ENCODE measurements at places on chromosomes 6 and 20.

DNA sequence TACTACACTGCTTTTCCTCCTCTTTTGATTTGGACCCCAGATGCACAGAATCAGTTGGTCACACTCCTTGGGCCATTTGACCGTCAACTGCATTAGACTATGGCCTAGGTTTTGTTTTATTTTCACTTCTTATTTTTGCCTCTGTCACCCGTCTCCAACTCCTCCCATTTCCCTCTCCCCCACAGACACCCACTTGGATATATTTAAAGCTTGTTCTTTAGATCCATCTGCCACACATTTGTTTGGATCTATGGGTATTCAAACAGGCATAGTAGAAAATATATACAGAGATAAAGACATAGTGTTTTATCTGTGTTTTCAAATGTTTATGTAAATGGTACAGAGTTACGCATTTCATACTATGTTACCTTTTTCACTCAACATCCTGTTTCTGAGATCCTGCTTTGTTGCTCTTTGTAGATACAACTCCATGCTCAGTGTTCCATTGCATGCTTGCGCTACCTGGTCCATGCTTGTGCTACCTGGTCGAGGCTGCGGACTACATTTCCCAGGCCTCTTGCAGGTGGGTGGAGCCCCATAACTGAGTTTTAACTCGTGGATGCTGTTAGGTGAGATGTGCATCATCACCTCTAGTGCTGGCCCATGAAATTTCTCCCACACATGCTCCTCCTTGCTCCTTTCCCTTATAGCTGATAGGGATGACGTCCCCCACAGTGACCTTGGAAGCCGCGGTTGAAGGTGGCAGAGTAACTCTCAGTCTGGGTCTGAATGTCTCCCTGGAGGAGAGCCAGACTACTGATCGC, 11.5 kb upstream of the PREX1 start:
- no peak for DNase-seq

- DNase-seq, result no peak
These were observed 265.2 kb downstream of the TAF4 start for GRCh38 chr20:61800359-61801064.

DNA sequence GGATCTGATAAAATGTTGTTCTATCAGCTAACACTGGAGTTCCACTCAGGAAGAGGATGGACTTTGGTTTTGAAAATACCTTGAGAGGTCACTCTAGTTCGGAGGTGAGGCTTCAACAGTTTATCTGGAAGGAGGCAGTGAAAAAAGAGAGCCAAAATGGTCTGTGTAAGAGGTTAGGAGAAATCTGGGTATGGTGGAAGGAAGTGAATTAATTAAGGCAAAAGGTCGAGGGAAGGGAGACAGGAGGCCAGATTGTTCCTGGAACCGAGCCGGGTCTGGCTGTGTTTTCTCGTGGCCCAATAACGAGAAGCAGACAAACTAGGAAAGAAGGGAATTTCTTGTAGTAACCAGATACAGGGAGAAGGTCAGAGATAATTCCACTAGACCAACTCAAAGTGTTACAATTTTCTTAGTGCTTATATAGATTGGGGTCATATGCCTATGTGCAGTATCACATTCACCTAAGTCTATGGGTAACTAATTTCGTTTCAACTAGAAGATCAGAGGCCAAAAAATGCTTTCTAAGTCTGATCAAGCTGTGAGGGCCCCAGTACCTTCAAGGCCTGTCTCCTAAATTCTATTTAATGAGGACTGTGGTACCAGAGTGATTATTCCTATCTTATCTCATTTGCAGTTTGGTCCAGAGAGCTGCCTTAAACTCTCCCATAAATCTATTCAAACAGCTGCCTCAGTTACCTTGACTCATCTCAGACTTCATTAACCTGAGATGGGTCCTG, 96.0 kb upstream of the SNX9 start:
- DNase-seq, result no peak

DNA sequence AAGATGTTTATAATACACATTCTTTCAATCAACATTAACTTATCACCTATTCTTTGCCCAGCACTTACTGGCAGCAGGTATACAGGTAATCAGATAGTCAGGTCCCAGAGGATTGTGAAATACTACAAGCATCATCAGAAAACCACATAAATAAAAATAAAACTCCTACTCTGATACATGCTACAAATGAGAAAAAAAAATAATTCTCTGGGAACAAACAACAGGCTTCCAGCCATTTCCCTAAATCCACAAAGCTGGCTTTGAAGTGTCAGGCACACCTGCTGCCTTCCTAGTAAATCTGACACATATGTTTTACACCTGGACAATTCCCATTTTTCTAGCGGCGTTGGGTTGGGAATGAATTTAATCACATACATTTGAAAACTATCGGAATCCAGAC, 384.5 kb upstream of the CDH4 start:
- DNase-seq, result no peak

DNA sequence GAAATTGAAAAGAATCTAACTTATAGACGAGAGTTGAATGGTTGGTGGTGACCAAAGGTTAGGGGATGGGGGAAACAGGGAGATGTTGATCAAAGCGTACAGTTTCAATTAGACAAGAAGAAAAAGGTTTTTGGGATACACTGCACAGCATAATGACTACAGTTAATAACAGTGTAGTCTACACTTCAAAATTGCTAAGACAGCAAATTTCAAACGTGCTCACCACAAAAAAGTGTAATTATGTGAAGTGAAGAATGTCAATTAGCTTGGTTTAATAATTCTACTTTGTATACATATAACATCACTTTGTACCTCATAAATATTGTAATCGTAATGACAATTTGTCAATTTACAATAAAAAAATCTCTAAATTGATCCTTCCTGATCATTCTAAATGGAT, 267.5 kb downstream of the RNGTT start:
- no peak for DNase-seq

- DNase-seq, result no peak
These were observed 1.0 kb upstream of the HFE start for GRCh38 chr6:26086211-26086610.

DNA sequence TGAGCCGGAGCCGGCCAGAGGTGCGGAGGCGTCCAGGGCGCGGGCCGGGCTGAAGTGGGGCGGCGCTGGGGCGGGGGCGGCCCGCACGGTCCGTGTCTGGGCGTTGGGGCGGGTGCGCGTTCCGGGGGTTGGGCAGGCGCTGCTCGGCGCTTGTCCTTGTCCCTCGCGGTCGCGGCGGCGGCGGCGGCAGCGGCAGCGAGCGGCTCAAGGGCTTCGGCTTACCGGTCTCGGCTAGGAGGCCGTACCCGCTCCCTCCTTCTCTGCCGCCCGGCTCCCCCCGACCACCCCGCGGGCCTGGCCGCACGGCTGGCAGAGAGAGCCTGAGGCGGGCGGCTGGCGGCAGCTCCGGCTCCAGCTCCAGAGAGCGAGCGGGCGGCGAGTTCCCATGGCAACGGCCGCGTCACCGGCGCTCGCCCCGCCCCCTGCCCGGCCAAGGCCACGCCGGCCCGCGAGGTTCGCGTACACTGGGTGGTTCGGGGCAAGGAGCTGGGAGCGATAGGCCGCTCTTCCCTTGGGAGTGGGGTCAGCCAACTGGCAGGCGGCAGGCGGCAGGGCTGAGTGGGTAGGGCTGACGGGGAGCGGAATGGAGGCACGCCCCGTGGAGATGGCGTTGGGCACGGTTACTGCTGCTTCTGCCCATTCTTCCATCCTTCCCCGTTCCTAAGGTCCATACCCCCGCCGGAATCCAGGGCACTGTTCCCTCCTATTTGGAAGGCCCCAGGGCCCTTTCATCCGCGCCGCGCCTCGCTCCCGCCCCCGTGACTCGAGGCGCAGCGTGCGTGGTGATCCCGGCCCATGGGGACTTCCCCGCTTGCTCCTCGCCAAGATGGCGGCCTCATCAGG, at the start of gene LRRC73:
LRRC73 (minus strand) TSS at position 363 of the 843 bp plus-strand sequence. CDS start 561 bp downstream, outside the sequence.
- peak; percentile 77 for DNase-seq

GRCh38 chr6:45148711-45149341, 179.3 kb upstream of the RUNX2 start:
- DNase-seq, result no peak

DNA sequence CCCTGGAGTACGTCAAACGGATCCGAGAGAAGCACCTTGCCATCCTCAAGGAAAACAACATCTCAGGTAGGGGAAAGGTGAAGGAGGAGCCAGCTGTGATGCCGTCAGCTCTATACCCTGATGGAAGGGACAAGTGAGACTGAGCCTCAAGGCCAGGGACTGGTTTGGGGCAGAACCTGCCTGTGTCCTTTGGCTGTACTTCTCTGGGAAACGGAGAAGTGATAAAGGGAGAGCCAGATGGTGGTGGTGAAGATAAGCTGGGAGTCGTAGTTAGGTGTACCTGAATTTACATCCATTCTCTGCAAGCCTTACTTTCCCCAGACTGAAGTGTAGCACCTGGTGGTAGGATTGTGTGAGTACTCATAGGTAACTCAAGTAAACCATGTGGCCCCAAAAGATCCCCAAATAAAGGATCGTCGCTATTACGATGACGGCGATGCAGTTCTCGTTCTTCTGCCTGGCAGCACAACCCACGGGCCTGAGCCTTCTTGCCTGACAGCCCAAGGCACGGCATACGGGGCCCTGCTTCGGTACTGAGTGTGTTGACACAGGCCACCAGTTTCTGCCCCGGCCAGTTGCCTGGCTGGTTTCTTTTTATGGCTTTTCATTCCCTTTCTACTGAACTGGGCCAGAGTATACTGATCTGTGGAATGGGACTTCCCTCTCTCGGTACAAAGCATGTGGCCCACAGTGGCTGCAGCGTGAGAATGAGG, 10.6 kb downstream of the PCIF1 start:
- no peak for DNase-seq

DNA sequence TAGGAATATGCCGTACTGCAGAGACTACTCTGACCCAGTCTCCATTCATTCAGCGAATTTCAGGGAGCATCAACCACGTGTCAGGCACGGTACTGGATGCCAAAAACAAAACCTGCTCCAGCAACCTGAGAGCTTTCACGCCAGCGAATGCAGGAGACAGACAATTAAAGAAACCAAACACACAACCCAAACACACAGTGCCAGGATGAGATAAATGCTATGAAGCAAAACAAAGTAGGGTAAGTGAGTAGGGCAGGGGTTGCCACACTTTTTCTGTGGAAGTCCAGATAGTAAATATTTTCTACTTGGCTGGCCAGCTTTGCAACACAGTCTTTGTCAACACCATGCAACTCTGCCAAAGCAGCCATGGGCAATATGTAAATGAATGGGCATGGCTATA, 10.0 kb downstream of the MOCS1 start:
- DNase-seq, result no peak

GRCh38 chr6:41451039-41451438, 95.1 kb upstream of the FOXP4 start:
- DNase-seq, result no peak

GRCh38 chr6:71106276-71106675, 149.4 kb upstream of the B3GAT2 start:
- DNase-seq, result no peak

GRCh38 chr6:127812985-127813698, 87.7 kb downstream of the THEMIS start:
- peak; percentile 40 for DNase-seq

- DNase-seq, result no peak
These were observed 223.0 kb upstream of the SYNCRIP start for GRCh38 chr6:85865420-85866369.

- DNase-seq, result no peak
These were observed 81.9 kb upstream of the CCDC28A start for GRCh38 chr6:138691595-138692057.

- DNase-seq, result no peak
These were observed 37.9 kb upstream of the JARID2 start for GRCh38 chr6:15207923-15208322.

GRCh38 chr6:163327921-163328320, 86.6 kb upstream of the QKI start:
- DNase-seq, result no peak

GRCh38 chr6:154356113-154356512, 490 bp downstream of the IPCEF1 start:
- DNase-seq, result no peak
